ENCODE measurements at places on chromosomes 5 and 9.

GRCh38 chr9:89042984-89043383, 51.7 kb downstream of the S1PR3 start:
- DNase-seq: no peak

DNA sequence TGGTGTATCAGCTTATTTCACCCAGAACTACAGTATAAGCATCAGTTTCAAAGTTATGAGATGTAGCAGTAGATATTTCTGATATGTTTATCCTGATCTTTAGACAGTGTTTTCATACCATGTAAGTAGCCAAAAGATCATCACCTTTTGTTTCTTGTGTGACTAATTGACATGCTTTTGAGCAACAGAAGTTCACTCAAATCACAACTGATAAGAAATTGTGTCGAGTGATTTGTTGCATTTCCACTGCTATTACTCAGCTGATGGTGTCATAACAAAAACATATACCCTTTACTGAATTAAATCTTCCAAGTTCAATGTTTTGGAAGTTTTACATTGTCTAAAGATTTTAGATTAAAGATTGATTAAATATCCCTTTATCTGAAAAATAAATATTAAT, 324.5 kb downstream of the TUSC1 start:
- DNase-seq: no peak

DNA sequence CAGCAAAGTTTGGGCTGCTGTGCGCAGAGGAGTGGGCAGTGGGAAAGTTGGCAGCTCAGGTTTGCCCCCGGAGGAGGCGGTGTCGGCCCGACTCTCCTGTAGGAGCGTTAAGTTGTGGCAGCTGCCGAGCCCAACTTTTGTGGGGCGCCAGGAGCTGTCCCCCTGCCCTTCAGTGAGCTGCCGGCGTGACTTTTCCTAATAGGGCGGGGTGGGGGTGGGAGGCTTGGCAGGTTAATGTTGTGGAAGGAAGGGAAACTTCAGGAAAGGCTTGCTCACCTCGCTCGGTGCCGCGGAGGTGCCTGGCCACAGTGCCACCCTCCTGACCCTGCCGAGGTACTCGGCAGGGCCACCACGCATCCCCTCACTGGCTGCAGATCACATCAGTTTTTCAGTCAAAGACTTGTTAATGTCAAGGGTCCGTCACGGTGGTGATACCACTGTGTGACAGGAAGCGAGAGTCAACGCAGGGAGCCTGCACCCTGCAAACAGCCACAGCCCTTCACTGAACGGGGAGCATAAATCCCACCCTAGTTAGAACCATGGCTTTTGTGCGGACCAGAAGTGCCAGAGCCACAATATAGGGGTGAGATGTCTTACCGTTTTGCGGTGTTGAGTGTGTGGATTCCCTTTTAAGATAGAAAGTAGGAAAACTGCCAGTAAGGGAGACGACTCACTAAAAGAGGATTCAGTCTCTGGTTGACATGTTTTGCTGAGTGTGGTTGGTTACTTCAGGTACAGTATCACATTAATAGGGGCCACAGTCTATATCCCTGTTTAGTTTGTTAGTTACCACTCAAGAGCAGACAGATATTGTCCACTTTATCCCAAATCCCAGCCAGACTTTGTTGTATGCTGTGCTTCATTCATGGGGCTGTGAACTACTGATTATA, 796 bp downstream of the LNPEP start:
- DNase-seq: peak; percentile 27

DNA sequence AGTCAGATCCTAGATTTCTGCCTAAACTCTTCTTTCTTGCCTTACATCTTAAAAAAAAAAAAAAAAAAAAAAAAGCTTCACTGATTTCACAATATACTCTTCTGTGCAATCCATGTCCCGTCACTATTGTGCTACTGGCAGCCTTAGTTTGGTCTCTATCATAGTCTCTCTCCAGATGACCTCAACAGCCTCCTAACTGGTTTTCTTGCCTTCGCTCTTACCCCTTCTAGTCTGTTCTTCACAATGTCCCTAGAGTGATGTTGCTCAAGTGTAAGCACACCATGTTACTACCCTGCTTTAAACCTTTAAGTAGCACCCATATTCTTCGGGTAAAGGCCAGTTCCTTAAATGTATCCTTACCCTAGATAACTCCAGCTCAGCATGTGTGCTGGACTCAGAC, 25.8 kb downstream of the CD180 start:
- no peak for DNase-seq

DNA sequence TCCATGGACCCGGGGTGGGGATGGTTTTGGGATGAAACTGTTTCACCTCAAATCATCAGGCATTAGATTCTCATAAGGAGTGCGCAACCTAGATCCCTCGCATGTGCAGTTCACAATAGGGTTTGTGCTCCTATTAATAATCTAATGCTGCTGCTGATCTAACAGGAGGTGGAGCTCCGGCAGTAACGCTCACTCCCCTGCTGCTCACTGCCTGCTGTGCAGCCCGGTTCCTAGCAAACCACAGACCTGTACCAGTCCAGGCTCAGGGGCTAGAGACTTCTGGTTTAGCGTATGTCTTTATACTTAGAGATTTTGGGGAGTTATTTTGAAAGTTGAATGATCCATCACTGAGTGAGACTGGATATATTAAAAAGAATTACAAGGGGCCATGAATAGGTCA, 50.2 kb downstream of the RICTOR start:
- no peak for DNase-seq

GRCh38 chr9:133485531-133486260, 6.8 kb upstream of the SLC2A6 start:
- no peak for DNase-seq

DNA sequence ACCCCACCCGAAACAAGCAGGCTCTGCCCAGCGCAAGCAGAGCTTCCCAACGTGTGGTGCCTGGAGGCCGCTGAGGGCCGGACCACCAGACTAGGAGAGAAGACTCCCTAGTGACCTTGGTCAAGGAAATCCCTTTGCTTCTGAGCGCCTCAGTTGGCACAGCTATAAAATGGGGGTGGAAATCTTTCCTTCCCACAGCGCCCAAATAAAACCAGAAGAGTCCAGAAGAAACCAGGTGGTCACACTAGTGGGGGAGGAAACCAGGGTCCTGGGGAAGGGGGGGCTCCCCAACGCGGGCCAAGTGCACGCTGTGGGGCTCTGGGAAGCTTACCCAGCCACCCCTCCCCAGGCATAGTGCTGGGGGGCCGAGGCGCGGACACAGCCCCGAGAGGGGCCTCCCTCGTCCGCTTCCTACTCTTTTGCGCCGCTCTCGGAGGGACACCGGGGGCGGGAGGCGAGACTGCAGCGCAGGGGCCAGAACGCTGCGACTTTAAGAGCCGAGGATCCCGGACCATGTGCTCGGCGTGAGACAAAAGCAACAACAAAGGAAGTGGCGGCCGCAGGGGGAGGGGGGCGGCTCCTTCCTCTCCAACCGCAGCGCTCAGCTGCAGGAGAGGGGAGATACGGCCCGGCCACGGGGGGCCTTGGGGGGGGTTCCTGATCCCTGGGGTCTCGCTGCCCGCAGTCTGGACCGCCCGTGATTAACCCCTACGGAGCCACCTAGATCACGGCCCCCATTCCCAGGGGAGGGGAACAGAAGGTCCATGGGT, 885 bp downstream of the RNF44 start:
- DNase-seq: peak; percentile 69

DNA sequence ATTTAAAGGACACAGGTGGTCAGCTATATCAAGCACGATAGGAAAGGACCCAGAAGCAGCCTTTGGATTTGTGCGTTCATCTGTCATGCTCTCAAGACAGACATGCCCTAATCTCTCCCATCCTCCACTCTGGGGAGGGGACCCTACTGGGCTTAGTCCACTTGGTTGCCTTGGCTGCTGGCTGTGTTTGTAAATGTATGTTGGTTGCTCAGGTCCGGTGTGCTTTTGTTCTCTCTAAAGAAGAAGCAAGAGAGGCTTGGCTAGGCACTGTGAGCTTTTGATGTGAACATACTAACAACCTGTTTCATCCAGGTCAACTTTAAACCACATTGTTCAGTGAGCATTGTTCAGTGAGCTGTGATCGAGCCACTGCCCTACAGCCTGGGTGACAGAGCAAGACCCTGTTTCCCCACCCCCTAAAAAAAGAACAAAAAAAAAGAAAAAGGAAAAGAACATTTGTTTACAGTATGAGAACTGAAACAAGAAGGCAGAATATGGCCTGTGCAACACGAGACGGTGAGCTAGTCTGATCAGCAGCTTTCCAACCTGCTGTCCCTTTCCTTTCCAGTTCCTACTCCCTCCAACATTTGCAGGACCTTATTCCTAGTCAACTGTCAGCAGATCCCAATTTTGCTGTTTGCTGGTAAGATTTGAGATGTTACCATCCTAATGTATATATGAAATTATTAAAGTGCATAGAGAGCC, 228.3 kb downstream of the ARHGAP26 start:
- no peak for DNase-seq

DNA sequence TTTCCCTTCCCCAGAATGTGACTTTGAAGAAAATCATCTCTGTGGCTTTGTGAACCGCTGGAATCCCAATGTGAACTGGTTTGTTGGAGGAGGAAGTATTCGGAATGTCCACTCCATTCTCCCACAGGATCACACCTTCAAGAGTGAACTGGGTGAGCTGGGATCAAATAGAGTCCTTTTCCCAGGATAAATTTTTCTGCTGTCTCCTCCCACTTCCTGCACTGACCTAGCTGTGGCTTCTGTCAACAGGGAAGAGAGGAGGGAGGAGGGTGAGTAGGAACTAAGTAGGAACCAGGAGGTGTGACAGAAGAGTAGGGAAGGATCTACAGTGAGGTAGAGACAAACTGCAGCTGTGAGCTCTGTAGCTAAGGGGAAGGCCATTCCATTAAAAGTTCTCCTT, 69.3 kb downstream of the MAMDC2 start:
- no peak for DNase-seq

DNA sequence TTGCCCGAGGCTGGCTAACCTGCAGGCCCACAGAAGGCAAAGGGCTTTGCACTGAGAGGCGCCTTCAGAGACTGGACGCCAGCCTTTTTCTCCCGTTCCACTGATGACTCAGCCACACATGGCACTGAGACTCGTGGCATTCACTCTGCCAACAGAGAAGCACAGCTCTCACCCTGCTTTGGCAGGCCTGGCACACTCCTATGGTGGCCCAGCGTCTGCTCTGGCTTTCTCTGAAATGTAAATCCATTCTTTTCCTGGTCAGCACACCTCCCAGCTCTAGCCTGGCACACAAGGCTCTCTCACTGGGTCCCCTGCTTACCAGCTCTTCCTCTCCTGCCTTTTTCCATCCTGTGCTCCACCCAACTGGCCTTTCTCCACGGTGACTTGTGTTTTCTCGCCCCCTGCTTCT, 5.9 kb upstream of the MELK start:
- no peak for DNase-seq

DNA sequence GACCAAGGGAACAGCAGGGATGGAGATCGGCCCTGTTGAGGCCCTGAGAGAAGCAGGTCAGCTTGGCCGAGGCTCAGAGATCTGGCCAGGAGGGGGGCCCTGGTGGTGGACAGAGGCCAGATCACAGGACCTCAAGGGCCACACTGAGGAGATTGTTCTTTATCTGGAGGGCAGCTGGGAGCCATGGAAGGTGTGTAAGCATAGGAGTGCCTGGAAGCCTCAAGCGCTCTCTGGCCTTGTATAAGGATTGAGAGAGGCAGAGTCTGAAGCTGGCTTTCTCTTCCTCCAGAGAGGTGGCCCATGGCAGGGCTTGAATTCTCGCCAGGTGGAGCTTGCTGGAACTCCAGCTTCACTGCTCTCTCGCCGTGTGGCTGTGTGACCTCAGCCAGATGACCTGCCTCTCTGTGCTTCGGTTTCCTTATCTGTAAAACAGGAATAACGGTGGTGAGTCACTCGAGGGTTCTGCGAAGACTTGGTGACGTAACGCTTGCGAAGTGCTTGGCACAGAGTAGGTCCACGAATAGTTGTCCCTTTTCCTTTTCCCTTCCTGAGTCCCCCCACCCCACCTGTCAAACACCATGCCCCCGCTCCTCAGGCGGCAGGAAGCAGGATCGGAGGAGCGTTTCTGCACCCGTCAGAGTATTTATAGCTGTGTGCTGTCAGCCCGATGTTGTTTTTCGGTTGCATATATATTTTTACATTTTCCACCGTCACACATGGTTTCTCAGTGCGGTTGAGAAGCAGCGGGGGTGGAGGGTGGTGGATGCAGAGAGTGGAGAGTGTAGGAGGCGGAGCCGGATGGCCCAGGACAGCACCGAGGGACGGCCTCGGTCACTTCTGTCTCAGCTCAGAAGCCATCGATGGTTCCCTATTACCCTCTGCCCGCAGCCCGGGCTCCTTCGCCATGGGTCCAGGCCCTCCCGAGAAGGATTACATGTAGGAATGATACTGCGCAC, 17.0 kb upstream of the CRB2 start:
- DNase-seq: peak; percentile 24

DNA sequence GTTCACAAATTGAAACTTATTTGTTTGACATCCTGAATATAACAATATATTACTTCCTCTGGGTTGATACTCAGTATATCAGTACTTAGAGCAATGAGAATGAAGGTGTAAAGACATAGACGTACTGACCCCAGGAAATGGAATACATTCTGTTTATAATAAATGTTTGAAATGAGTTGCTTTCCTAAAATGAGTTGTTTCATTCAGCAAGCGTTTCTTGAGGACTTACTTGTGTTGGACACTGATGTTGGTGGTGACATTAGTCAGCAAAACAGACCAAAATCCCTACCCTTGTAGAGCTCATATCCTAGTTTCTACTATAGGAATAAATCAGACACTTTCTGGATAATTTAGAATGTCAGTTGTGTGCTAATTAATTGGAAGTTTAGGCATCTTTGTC, 184.3 kb downstream of the ZDHHC21 start:
- no peak for DNase-seq

DNA sequence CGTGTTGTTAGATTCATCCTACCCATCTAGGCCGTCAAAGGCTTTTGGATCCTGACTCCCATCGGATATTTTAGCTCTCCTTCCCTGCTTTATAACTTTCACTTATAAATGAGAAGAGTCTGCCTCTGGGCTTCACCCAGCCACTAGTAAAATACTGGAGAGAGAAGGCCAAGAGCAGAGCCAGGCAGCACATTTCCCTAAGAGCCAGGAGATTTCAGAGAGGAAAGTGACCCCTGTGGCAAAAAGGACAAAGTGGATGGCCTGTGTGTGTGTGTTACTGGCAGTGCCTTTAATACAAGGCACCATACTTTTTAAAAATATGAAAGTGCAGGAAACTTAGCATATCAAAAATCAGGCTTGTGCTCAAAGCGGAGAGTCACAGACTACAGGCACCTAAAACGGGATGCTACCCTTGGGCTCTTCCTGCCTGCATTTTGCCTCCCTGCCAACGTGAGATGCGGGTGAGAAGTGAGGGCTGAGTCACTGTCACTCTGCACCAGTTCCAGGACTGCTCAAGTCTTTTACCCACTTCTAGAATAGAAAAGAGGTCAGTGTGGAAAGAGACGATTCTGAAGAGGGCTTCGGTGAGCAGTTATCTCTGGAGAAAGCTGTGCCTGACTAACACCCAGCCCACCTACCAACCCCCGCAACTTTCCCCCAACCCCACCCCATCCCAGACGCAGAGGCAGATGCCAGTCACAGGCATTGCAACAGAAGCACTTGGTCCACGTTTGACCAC, 15.9 kb downstream of the NFIL3 start:
- no peak for DNase-seq
